Pulmonary artery endothelial cell (primary cell): ENCODE measurements at places on chromosomes 3 and 15. TPM values are rescaled to one million over a fixed set of nuclear protein-coding genes. Genes with fewer than 3 reads are reported as not detected.
A peak's percentile ranks its signal among the peaks of the same experiment; 100 is the strongest.

DNA sequence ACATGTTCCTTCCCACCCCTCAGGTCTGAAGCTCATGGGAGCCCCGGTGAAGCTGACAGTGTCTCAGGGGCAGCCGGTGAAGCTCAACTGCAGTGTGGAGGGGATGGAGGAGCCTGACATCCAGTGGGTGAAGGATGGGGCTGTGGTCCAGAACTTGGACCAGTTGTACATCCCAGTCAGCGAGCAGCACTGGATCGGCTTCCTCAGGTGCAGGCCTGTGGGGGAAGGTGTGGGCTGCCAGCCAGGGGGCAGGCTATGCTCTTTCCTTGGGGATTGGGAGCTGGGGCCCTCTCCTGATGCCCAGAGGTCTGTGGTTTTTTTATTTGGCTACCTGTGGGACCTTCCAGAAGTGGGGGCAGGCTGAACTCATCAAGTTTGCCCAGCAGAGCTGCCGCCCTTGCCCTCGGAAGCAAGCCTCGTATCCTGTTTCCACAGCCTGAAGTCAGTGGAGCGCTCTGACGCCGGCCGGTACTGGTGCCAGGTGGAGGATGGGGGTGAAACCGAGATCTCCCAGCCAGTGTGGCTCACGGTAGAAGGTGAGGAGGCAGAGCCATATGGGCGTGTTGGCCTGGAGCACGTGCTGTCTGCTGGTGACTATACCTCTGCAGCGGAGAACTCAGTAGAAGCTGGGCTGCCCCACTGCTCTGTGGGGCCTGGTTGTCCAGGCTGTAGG lies 2.2 kb downstream of the TYRO3 start:
- DNase-seq = no peak

- no peak for DNase-seq
These were observed 427.7 kb upstream of the THBS1 start for GRCh38 chr15:39153058-39153714.

CHDH gene
- total RNA-seq = 0.07 and 0.25 TPM in 2 replicates

GRCh38 chr3:69294014-69294766 lies 91.7 kb downstream of the FRMD4B start:
- DNase-seq = no peak

C3orf33 gene
- total RNA-seq = 1.2 and 2.7 TPM in 2 replicates

ZNF385D gene
- 0.79 and 1.2 TPM in 2 replicates for total RNA-seq

SAMMSON gene
- total RNA-seq = not detected in 2 replicates

- no peak for DNase-seq
These were observed 119.9 kb upstream of the STT3B start for GRCh38 chr3:31412832-31413231.

- DNase-seq = no peak
These were observed 837.1 kb downstream of the AGBL1 start for GRCh38 chr15:86916671-86917360.

PRR20G gene
- total RNA-seq = not detected in 2 replicates

DNA sequence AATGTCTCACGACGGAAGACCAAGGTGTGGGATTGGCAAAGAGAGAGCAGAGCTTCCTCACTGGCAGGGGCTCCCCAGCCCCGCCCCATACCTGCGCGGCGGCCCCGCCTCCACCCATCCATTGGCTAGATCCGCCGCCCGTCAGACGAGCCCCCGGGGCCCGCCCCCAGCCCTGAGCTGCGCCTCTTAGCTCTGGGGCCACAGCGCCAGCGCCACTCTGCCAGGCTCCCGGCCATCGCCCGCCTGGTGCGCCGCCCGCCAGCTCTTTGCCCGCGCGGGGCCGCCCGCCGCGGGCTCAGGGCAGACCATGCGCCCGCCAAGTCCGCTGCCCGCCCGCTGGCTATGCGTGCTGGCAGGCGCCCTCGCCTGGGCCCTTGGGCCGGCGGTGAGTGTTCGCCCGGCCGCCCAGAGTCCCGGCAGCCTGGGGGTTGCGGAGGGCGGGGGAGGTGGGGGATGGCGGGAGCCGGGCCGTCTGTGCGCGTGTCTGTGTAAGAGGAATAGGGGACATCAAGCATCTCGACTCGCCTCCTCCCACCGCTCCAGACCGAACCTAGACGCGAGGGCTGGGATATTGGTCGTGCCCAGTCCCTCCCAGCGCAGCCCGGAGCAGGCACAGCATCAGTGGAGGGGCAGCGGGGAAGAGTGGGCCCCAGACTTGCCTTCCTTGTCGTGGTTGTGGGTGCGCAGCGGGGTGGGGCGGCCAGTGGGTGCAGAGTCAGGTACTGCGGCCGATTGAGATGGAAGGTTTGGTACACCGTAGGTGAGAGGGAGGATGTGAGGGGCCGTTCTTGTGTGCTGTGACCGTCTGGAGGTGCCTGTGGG lies at the start of gene VIPR1:
Gene VIPR1, plus strand, starts transcription at position 215 of the 822 bp plus-strand sequence. Its CDS starts 93 bp downstream, at position 308.
- DNase-seq = no peak

VWA5B2 gene
- not detected in 2 replicates for total RNA-seq

DNAH12 gene
- total RNA-seq = 0.04 and 0.07 TPM in 2 replicates

DNA sequence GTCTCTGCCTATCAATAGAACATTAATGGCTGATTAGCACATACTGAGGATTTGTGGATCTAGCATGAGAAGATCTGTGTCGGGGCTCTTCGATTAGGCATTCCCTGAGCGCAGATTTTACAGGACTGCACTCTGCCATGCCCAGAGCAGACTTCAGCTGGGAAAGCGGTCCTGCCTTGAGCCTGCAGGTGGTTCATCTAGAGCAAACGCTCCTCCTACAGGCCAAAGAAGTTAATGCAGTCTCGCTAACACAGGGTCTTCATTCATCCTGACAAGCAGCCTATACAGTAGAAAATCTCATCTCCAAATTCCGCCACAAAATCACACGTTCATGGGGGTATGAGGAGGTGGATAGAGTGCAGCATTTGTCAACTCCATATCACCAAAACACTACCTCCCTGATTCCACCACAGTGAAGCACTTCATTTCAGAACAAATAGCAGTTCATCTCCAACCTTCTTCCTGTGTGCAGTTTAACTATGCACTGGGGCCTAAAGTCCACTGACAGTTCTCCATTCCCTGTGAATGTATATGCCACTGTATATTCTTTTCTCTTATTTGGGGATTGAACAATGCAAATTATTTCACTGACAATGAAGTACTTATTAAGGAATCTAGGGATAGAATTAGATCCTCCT lies 405.8 kb downstream of the IGSF11 start:
- DNase-seq = peak; percentile 3

DNA sequence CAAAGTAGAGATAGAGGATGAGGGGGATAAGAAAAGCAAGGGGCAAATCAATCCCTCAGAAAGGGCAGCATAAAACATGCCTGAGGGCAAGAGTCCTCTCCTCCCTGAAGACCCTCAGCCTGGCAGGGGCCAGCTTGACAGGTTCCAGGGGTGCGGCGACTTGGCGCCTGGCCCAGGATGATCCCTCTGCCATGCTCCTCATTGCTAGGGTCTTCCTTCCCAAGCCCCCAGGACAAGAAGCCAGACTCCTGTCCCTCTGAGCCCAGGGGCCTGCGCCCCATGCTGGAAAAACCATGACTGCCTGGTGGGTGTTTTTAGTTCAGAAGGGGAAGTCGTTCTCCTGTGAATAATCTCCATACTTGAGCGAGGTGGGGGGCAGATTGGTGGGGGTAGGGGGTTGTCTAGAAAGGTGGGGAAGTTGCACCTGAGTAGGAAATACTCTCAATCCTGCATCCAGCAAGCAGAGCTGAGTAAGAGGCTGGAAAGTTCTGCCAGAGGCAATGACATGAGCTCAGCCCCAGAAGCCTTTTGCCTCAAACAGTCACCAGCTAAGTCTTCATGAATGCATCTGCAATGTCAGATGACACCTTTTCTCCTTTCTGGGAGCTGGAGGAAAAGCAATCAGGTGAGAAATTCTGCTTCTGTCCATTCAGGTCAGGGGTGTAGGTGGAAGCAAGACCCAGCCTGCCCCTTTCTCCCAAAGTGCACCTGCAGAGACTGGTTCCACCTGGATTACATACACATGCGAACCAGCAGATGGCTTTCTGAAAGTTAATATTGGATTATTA lies 18.3 kb downstream of the SLC12A8 start:
- no peak for DNase-seq

MASP1 gene
- 0.20 and 0.46 TPM in 2 replicates for total RNA-seq

GRCh38 chr3:16595778-16596177 lies 9.4 kb downstream of the DAZL start:
- no peak for DNase-seq

DNA sequence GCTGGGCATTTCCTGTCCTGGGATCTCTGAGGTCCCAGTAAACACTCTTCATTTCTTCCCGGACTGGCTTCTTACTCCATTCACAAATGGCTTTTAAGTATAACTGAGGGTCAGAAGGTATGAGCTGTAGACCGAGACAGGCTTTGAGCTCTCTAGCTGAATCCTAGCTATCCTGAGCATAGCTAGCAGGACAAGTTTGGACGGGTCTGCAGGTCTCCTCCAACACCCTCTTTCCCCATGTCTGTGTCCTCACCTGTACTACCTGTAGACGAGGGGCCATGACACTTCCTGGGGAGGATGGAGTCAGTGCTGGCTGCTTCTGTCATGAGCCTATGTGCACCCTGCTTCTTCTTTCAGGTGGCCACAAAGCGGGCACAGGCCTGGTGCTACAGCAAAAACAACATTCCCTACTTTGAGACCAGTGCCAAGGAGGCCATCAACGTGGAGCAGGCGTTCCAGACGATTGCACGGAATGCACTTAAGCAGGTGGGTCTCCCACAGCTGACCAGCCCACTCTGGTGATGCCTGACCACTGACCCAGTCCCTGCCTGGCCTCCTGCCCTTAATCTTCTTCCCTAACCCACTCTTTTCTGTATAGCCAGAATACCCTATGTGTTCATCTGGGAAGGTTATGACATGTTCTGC lies 72.1 kb upstream of the ACAD9 start:
- no peak for DNase-seq

GOLGA8M gene
- total RNA-seq = 0.07 and 0.35 TPM in 2 replicates

DNA sequence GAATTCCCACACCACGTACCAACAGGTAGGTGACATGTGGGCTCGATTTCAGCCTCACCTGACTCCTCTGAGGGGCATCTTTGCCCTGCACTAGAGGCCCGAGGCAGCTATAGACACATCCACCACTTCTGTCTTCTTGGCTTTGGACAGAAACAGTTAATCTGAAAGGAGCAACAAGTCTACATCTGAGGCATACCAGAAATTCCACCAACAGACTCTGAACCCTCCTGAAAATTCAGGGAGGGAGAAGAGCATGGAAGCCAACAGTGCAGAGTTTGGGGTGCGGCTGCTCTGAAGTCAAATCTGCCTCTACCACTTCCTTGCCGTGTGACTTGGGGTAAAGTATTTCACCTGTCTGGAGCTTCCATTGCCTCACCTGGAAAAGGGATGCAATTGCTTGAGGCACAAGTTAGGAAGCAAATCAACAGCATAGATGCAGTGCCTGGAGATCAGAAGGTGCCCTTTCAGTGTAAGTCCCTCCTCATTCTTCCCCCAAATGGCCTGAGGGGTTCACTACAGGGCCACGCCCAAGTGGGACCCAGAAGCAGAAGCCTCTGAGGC lies 119.8 kb downstream of the SHQ1 start:
- DNase-seq = no peak

CHCHD6 gene
- total RNA-seq = 9.3 and 13.5 TPM in 2 replicates

- no peak for DNase-seq
These were observed 127.0 kb upstream of the ROBO2 start for GRCh38 chr3:76912841-76913383.

GRCh38 chr15:54481819-54482218 lies 503.6 kb downstream of the UNC13C start:
- DNase-seq = no peak

WWTR1 gene
- total RNA-seq = 111 and 117 TPM in 2 replicates

- DNase-seq = no peak
These were observed 88.2 kb downstream of the FAIM start for GRCh38 chr3:138696666-138697370.

- no peak for DNase-seq
These were observed 107.0 kb downstream of the PTPRG start for GRCh38 chr3:61668317-61668864.

GRCh38 chr3:177193688-177194268 lies 3.5 kb downstream of the TBL1XR1 start:
- no peak for DNase-seq

DNA sequence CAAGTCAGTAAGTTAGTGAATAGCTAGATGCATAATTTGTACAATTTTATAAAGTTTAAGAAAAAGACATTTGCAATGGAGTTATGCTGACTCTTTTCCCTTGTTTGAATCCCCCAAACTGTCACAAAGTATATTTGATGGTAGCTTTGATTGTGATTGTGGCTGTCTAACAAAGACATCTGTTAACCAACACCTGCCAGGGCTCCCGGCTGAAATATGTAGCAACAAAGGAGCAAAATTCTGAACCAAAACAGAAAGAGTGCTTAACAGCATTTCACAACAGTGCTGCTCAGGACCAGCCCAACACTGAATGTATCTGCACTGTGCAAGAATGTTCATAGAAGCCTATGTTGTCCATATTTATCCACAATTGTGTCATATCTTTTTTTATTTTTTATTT lies 39.4 kb downstream of the LEO1 start:
- DNase-seq = no peak

LRTM1 gene
- not detected in 2 replicates for total RNA-seq

NMD3 gene
- 125 and 139 TPM in 2 replicates for total RNA-seq
